ENCODE measurements at places on chromosomes 2 and 18.

- peak; percentile 90 for DNase-seq
These were observed 31.4 kb downstream of the ATOH8 start for GRCh38 chr2:85785027-85785822.

- DNase-seq, result no peak
These were observed 33.6 kb upstream of the CD28 start for GRCh38 chr2:203672856-203673255.

DNA sequence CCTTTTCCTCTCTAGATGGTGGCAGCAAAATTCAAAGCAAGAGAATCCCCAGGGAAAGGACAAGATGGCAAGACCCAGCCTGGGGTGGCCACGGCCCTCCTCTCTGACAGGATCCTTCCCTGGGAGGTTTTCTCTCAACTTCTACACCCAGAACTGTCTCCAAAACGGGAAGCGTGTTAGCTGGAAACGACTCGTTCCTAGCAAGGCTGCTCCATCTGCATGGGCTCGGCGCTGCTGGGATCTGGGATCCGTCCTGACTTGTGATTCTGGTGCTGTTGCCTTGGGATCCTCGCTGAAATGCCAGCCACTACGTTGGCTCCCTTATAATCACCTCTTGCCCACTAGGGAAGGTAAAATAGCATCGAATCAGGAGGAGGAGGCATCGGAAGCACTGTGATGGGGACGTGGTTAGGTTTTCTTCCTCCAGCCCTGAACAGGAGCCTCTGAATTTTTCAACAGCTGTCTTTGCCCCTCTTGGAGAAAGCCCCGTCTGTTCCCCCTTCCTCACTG, 514.8 kb upstream of the MYT1L start:
- DNase-seq, result no peak

DNA sequence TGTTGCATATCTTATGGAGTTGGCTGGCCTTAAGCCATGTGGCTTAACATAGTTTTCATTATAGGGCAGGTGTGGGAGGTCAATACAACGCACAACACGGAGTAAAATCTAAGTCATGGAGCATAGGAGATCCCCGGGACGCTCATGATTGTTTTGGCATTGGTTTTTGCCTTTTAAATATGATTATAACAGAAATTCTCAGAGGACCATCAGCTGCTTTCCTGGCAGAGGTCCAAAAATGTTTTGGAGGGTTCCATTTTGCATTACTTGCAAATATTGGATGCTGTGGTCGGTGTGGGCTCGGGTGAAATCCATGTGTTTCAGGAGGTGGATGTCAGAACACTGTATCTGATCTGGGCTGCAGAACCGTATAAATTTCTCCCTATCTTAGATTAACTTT, 3.4 kb downstream of the NCOA1 start:
- DNase-seq, result no peak

Measured in hematopoietic multipotent progenitor cell (in vitro differentiated cells).